ENCODE measurements at places on chromosomes 12 and 14.

GRCh38 chr14:27672047-27672446, 1074.2 kb upstream of the NOVA1 start:
- no peak for DNase-seq

- no peak for DNase-seq
These were observed 711.4 kb downstream of the FSCB start for GRCh38 chr14:43795600-43796228.

DNA sequence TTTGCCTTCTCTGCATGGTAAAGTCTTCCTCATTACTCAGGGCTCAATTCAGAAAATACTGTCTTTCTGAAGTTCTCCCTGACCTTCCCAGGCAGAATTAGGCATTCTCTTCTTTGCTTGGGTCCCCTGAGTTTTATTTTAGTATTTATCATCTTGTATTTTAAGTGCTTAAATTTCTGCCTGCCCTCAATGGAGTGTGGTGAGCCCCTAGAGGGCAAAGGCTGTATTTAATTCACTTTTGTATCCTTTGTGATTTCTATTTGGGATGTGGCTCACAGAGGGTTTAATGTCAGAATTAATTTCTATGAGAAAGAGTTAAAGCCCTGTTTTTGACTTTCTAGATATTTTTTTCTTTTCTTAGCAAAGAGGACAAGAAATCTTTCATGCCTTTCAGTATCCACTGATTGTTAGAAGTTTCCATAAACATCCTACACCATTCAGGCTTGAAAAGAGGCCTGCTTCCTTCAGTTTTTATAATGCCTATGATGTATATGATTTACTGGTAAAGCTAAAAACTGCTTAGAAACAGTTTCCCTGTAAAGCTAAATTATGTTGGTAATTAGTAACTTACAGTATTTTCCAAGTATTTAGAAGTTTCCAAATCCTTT, 55.6 kb upstream of the PTPRB start:
- DNase-seq: no peak

GRCh38 chr14:54220071-54220703, 176.6 kb upstream of the CDKN3 start:
- no peak for DNase-seq

- no peak for DNase-seq
These were observed 115.6 kb downstream of the LRIG3 start for GRCh38 chr12:58804749-58805148.

DNA sequence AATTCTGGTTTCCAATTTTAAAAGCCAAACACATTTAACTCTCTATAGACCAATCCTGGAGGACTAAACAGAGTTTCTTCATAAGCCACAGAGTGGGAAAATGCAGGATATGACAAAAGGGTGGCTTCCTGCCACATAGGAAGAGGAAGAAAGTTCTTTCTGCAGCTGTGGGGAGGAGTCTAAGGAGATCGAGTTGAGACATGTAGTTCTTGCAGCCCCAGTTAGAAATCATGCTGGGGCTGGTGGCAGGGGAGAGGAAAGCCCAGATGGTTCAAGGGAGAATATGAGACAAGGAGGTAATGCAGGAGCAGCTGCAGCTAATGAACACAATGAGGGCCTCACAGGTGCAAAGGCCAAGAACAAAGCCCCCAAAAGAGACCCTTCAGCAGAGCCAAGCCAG, 85.0 kb upstream of the ARID2 start:
- DNase-seq: peak; percentile 97

GRCh38 chr12:109654357-109654756, 59.3 kb upstream of the FAM222A start:
- DNase-seq: no peak

DNA sequence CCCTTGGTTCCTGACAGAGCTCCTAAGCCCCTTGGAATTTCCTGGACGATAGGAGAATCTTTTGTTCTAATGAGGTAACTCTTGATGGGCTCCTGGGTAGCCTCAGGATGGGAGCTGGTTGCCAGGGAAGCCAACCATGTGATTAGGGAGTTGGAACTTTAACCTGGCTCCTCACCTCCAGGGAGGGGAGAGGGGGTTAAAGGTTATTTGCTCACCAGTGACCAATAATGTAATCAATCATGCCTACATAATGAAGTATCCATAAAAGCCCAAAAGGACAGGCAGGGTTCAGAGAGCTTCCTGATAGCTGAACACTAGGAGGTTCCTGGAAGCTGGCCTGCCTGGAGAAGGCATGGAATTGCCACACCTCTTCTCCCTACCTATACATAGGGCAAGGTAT, 6.2 kb upstream of the CNOT2 start:
- DNase-seq: no peak

- peak; percentile 4 for DNase-seq
These were observed 62.8 kb downstream of the OTOGL start for GRCh38 chr12:80162177-80162576.

GRCh38 chr14:99966037-99966835, 99.0 kb upstream of the EVL start:
- no peak for DNase-seq

DNA sequence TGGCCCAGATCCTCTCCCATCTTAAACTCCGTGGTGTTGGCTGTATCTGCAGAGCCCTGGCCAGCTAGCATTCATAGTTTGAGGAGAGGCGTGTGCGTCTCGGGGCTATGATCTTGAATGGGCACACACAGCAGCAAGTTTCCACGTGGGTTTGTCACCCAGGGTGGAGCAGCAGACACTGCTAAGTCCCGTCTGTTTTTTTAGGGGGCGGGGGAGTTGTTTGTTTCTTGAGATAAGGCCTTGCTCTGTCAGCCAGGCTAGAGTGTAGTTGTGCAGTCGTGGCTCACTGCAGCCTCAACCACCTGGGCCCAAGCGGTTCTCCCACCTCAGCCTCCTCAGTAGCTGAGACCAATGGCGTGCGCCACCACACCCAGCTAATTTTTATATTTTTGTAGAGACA, 20.1 kb upstream of the TEX22 start:
- no peak for DNase-seq

DNA sequence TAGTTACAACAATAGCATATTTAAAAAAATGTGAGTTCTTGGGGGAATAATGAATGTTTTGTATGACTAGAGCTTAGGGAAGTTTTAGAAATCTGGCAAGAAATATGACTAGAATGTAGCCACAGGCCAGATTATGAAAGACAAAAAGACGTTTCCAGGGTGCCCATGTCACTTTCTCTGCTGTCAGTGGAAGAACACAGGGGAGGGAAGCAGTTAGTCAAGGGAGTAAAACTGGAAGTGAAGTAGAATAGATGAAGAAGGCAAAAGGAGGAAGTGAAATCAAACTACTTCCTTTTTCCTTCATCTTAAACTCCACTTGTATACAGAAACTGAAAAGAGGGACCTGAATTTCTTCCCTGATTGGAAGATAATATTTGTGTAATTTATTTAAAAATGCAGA, 81.2 kb upstream of the ATP2B1 start:
- DNase-seq: peak; percentile 99

DNA sequence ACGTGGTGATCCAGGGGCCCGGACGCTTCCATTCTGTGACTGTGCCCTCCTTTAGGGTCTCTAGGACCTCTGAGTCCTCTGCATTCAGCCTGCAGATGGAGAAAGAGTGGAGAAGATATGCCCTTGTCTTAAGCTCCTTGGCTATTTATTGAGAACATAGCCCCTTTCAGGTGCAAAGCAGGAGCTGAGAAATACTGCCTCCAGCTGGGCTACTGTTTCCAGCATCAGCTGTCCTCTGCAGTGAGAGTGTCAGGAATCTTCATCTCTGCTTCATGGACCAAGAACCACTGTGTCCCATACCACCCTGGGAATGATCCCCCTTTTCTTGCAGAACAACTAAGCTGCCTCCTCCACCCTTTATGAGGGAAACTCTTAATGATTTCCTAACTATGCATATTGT, 47.8 kb upstream of the CEP83 start:
- DNase-seq: no peak

DNA sequence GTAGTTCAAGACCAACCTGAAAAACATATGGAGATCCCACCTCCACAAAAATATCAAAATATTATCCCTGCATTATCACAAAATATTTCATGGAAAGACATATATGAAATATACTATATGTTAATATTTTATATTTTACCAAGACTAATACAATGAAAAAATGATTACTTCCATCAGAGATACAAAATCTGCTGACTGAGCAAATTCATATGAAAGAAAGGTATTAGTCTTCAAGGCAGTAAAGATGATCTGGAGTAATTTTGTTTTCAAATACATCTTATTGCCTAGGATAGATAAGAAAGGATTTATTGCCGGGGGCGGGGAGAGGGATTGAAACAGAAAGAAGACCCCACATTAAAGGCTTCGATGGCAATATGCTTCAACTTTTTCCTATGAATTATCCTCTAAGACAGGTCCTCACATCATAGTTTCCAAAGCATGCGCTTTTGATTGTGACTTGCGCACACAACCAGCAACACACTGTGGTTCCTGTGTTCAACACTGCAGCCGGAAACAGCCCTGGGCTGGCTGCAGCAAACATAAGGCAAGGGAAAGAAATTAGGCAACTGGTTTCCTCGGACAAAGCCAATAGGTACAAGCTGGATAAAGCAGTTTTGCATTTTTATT, 83.2 kb downstream of the SPPL3 start:
- DNase-seq: no peak

- no peak for DNase-seq
These were observed 3.2 kb downstream of the MSI1 start for GRCh38 chr12:120365675-120366340.

GRCh38 chr12:95349291-95349690, 124.7 kb upstream of the METAP2 start:
- no peak for DNase-seq

DNA sequence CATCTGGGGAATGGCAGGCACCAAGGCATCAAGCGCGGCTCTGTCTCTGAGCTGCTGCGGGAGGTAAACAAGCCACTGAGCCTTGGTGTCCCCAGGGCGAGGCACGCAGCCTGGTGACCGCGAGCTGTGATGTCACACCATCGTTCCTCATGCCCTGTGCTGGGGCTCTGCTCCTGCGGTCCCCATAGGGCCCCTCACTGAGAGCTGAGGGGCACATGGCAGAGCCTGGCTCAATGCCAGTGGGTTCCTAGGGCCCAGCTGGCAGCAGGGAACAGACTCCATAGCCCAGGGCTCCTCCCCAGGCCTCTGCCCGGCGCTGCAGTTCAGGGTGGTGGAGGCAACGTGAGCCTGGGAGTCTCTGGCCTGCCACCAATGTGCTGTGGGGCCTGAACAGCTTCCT, 22.6 kb downstream of the CHGA start:
- no peak for DNase-seq

DNA sequence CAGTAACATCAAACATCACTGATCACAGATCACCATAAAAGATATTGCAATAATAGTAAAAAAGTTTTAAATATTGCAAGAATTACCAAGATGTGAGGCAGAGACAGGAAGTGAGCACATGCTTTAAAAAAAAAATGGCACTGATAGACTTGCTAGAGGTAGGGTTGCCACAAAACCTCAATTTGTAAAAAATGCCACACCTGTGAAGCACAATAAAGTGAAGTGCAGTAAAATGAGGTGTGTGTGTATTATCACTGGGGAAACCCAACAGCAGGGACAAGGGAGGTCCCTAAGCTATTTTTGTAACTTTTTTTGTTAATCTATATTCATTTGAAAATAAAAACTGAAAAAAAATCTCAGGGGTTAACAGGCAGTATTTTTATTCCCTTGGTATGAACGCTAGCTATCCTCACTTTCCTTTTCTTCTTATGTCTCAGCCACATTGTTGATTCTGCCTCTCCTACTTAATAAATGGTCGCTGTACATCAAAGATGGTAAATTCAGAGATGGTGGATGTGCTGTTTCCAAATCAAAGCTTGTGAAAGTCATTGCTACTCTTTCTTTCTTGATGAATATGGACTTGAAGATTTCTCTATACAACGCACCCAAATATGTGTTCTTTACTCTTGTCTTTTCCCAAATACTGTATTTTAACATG, 14.0 kb upstream of the KLRD1 start:
- DNase-seq: no peak

GRCh38 chr14:103267226-103267910, 66.7 kb upstream of the EIF5 start:
- DNase-seq: no peak

GRCh38 chr14:95733212-95733611, 19.3 kb upstream of the TCL1A start:
- no peak for DNase-seq

- DNase-seq: peak; percentile 20
These were observed 50.2 kb downstream of the TTLL5 start for GRCh38 chr14:75711105-75711795.

DNA sequence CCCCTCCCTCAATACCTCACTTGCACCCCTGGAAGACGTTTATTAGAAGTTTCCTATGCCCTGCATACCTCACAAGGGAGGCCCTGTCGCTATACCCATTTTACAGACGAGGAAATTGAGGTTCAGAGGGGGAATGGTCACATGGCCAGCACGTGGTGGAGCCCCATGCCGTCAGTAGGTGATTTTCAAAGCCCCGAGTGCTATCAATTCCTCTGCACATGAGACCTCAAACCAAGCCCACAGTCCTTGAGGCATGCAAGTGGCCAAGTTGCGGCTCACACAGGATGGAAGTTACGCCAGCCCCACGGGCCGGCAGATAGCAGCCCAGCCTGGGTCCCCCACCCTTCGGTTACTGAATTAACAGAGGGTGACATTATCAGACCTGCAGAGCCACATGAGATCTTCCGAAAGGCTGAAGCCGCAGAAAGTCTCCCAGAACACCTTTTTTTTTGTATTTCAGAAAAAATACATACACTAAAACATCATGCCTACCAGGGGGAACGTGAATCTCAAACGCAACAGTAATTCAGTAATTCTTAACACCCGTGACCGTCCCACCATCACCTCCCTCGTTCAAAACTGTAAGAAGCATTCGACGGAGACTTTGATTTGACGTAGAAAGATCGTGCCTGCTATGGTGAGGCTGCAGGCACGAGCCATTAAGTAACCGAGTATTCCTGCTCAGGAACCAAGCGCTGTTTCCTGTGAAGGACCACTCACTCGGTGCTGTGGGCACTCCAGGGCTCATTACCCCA, 129.0 kb downstream of the RFLNA start:
- DNase-seq: no peak

DNA sequence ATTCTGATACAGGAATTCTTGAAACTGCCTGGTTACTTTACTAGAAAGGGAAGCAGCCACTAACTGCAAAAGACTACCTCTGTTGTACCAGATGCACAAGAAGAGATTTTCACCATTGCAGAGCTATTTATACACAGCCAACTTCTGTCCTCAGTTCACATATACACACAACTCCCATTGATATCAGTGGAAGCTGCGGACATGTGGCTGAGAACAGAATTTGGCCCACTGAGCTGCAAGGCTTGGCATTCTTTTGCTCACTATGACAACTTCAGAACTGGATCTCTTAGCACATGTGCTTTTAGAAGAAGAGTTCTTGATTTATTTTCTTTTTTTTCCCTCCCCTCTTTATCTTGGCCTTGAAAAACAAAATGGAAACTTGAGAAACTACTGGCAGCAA, 28.3 kb downstream of the PTPRO start:
- no peak for DNase-seq

- DNase-seq: peak; percentile 22
These were observed 29.7 kb downstream of the A2ML1 start for GRCh38 chr12:8852119-8852518.

- no peak for DNase-seq
These were observed 662 bp downstream of the EPS8 start for GRCh38 chr12:15788233-15789219.

GRCh38 chr12:49962861-49963765, 1.4 kb downstream of the AQP5 start:
- DNase-seq: no peak

Data from MV-4-11 (cell line).